ENCODE measurements at places on chromosomes 13 and 19. TPM values are rescaled to one million over a fixed set of nuclear protein-coding genes. Genes with fewer than 3 reads are reported as not detected.
A peak's percentile ranks its signal among the peaks of the same experiment; 100 is the strongest.

DNA sequence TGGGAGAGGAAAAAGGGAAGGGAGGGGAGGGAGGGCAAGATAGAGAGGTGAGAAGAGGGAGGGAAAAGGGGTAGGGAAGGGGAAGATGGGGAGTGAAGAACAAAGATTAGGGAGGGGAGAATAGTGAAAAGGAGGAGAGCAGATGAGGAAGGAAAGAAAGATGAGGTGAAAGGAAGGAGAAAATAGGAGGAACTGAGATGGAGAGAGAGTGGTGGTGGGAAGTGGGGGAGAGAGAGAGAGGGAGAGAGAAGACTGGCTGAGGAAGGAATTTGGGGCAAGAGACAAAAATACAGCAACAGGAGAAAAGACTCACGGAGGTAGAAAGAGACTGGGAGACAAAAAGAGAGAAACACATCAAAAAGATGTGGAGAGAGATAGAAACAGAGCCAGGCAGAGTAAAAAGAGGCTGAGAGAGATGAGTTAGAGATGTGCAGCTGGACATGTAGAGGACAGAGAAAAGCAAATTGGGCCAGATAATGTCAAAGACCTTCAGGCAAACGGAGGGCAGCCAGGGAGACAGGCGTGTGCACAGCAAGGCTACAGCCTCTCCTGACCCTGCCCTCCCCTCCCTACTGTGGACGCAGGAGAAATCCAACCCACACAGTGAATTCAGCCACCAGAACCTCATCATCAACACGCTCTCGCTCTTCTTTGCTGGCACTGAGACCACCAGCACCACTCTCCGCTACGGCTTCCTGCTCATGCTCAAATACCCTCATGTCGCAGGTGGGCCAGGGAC lies 49.4 kb upstream of the CYP2B6 start:
- H3K36me3 ChIP-seq: no peaks in the 10 kb centered on the region
- no peak overlapping the region for H3K27ac ChIP-seq
- H3K4me3 ChIP-seq: no peak overlapping the region
- DNase-seq: no peak
- H3K4me1 ChIP-seq: no peaks in the 10 kb centered on the region
- H3K27me3 ChIP-seq: peaks cover 30% of the 10 kb centered on the region

DNA sequence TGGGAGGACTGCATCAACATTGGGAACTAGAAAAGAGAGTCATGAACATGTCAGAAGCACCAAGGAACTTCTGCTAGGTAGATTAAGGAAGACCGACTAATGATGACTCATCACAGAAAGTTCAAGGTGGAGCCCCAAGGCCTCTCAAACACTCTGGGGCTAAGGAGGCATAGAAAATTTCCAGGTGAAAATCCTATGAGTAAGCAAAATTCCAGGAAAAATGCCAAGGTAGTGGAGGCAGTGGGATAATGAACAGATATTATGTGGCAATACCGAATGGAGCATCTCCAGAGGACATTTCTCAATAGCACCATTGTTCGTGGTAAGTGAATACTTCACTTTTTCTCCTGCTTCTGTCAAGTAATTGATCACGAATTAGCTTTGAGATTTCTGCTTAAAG lies 336.5 kb downstream of the MZT1 start:
- no peak overlapping the region for H3K27ac ChIP-seq
- H3K4me1 ChIP-seq: no peaks in the 10 kb centered on the region

- H3K36me3 ChIP-seq: peaks cover 60% of the 10 kb centered on the region
- peaks cover 32% of the 10 kb centered on the region for H3K4me1 ChIP-seq
- no peak overlapping the region for H3K4me3 ChIP-seq
Measured at GRCh38 chr13:26621731-26622401, 64.4 kb downstream of the WASF3 start.

- H3K36me3 ChIP-seq: peaks cover 6% of the 10 kb centered on the region
- no peak overlapping the region for H3K27ac ChIP-seq
- H3K4me1 ChIP-seq: no peaks in the 10 kb centered on the region
Measured at GRCh38 chr19:16361254-16361653, 36.6 kb downstream of the KLF2 start.

DNA sequence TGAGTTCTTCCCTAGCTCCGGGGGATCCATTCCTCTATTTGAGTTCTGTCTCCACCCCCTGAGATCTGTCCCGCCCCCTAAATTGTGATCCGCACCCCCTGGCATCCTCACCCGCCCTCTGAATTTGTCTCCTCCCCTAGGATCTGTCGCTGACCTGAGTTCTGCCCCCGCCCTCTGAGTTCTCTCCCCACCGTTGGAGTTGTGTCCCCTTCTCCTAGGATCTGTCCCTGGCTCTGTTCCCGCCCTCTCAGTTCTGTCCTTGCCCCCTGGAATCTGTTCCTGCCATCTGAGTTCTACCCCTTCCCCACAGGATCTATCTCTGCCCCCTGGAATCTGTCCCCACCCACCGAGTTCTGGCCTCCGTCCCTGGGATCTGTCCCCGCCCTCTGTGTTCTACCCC lies 1.0 kb upstream of the SLC17A7 start:
- H3K27ac ChIP-seq: no peak overlapping the region
- H3K36me3 ChIP-seq: peaks cover 2% of the 10 kb centered on the region
- H3K27me3 ChIP-seq: peaks cover 51% of the 10 kb centered on the region
- no peak for DNase-seq

DNA sequence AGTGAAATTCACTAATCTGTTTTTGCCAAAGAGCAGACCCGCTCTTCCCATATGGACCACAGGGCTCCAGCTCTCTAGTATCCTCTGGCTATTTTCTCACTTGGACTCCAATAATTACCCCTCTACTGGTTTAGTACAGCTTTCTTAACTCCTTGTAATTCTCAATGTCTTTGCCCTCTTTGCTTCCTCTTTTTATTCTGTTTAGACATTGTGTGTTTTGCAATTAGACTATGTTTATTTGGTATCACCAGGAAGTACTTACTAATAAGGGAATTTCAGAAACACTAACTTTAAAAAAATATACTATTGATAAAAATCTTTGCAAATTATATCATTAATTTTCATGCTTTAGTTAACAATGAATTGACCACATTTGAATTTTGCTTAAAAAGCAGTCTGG lies 111.6 kb upstream of the OBI1 start:
- no peak overlapping the region for H3K4me3 ChIP-seq
- H3K36me3 ChIP-seq: no peaks in the 10 kb centered on the region
- no peak for DNase-seq
- peaks cover 19% of the 10 kb centered on the region for H3K4me1 ChIP-seq
- H3K27me3 ChIP-seq: no peaks in the 10 kb centered on the region

DNA sequence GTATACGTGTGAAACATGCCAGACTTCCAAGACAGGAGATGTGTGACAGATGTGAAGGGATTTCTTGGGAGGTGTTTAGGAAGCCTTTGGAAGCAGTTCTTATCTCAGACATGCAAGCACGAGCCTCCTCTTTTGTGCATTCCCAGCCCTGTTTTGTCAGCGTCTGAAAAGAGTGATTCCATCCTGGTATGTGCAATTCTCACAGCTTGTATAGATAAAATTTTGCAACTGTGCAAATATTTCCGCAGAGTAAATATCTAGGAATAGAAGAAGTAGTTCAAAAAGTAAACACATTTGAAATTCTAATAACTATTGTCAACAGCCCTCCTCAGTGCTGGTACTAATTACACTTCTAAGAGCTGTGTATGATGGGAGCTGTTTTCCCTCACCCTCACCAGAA lies 72.3 kb upstream of the C1QTNF9B start:
- peak overlapping the region; percentile 74 for H3K27ac ChIP-seq
- no peak for DNase-seq
- no peak overlapping the region for H3K4me3 ChIP-seq
- H3K4me1 ChIP-seq: peaks cover 14% of the 10 kb centered on the region
- H3K27me3 ChIP-seq: peaks cover 4% of the 10 kb centered on the region
- H3K36me3 ChIP-seq: no peaks in the 10 kb centered on the region

DNA sequence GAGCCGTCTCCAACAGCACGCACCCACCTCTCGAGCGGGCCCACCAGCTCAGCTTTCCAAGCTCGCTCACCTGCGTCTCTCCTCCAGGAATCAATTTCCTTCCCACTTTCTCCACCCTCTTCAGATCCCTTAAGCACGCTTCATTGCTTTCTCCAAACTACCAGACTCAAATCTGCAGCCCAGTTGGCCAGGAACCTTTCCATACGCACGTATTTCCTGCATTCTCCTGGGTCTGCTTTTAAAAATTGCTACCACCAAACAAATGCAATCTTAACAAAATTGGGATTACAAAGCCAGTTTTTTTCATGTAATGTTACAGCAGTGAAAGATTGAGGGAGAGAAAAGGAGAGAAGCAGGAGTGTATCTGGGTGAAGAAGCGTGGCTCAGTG lies 1.5 kb downstream of the ENOX1 start:
- H3K27me3 ChIP-seq: peaks cover 23% of the 10 kb centered on the region
- no peaks in the 10 kb centered on the region for H3K36me3 ChIP-seq
- H3K27ac ChIP-seq: no peak overlapping the region
- H3K4me3 ChIP-seq: peak overlapping the region; percentile 55
- no peak for DNase-seq

DNA sequence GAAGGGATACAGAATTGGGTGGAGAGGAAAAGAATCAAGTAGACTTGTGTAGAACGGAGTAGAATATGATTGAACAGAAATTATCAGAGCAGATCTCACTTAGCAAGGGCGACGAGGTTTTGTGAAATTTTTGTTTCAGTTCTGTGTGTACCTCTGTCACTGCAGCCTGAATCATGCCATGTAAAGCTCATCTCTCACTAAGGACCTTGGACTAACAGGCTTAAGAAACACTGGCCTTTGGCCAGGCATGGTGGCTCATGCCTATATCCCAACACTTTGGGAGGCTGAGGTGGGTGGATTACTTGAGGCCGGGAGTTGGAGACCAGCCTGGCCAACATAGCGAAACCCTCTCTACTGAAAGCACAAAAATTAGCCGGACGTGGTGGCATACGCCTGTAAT lies 62.6 kb downstream of the MYH14 start:
- H3K27me3 ChIP-seq: no peaks in the 10 kb centered on the region
- DNase-seq: no peak
- no peak overlapping the region for H3K4me3 ChIP-seq
- peak overlapping the region; percentile 30 for H3K27ac ChIP-seq

DNA sequence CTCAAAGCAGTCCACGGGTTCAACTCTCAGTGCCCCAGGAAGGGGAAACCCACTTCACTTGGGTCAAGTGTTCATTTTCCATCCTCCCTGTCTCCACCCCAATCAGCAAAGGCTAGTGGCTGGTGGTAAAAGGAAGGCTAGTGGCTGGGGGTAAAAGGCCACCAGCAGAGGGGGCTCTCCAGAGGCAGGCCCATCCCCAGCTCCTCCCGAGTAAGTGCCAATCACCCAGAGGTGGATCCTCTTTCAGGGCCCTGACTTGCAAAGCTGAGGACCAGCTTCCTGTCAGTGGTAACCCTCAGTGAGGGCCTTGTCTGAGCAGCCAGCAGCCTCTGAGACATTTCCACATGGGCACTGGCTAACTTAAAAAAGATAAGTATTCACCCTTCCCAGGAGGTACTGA lies 22.0 kb upstream of the TPT1 start:
- peaks cover 32% of the 10 kb centered on the region for H3K36me3 ChIP-seq
- H3K27ac ChIP-seq: no peak overlapping the region
- H3K4me1 ChIP-seq: no peaks in the 10 kb centered on the region
- DNase-seq: no peak
- H3K4me3 ChIP-seq: no peak overlapping the region

DNA sequence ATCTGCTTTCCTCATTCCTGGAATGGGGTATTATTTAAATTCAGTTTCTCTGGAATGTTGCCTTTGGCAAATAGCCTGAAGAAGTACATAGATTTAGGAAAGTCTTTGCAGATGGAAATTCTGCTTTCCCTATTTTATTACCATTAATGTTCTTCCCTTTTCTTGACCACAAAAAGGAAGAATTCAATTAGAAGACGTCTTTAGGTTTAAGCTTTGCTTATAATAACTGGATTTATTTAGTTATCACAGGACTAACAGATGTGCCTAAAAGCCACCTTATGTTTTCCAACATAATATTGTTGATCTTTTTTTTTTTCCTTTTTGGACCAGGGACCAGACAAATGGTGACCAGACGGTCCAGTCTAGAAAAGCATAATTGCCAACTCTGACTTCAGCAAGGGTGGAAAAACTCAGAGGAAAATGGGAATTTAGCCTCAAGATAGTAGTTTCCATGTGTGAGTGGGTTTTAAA lies 210.1 kb upstream of the SPRY2 start:
- no peak overlapping the region for H3K4me3 ChIP-seq
- H3K36me3 ChIP-seq: no peaks in the 10 kb centered on the region
- no peak for DNase-seq
- H3K27ac ChIP-seq: no peak overlapping the region
- H3K27me3 ChIP-seq: no peaks in the 10 kb centered on the region

GRCh38 chr13:21008026-21008425 lies 53.4 kb downstream of the LATS2 start:
- DNase-seq: no peak
- H3K27ac ChIP-seq: no peak overlapping the region
- H3K4me1 ChIP-seq: peaks cover 6% of the 10 kb centered on the region
- H3K4me3 ChIP-seq: no peak overlapping the region

DNA sequence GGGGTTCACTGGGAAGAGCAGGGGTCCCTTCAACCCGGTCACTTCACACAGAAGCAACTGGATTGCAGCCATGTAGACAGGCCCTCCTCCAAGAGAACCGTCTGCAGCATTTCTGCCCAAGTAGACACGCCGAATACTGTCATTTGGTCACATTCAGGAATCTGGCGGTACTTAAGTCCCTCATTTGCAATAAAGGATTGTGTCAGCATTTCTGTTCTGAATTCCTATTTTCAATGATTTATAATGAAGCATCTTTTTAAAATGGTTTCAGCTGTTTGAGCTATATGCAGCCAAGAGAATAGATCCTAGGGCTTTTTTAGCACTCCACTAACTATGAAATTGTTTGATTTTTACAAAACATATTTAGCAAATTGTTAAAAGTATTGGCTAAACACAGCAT lies 143.5 kb upstream of the SOX1 start:
- H3K4me1 ChIP-seq: no peaks in the 10 kb centered on the region
- no peaks in the 10 kb centered on the region for H3K36me3 ChIP-seq
- no peak overlapping the region for H3K27ac ChIP-seq
- H3K27me3 ChIP-seq: peaks cover 52% of the 10 kb centered on the region
- DNase-seq: no peak
- no peak overlapping the region for H3K4me3 ChIP-seq

EBPL gene
- 61.9 TPM for total RNA-seq

BCKDHA gene
- 16.3 TPM for total RNA-seq

DIRAS1 gene
- total RNA-seq: 8.6 TPM

DIAPH3 gene
- total RNA-seq: 11.4 TPM

Data from progenitor cell of endocrine pancreas (in vitro differentiated cells).